ENCODE measurements at places on chromosomes 13 and 19.

GRCh38 chr13:44908712-44909111 lies 80.6 kb downstream of the NUFIP1 start:
- no peak for DNase-seq

GRCh38 chr13:54390841-54391240 lies 1362.2 kb downstream of the OLFM4 start:
- DNase-seq, result no peak

- DNase-seq, result no peak
These were observed 316.3 kb downstream of the TBC1D4 start for GRCh38 chr13:75165543-75166230.

- DNase-seq, result no peak
These were observed 702 bp upstream of the EPSTI1 start for GRCh38 chr13:42992764-42993122.

DNA sequence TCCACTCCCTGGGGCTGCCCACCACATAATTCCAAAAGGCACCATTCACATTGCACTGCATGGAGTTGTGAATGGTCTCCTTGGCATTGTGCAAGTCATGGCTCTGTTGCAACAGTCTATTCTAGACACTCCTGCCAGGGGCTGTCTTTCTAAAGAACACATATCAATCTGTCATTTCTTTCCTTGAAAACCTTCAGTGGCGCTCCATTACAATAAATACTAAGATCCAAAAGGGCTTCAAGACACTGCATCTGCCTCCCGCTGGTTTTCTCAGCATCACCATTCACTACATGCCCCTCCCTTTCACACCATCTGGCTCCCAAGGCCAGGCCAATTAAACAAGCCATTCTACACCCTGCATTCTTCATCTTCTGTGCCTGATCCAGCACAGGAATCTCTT lies 32.2 kb upstream of the TM9SF2 start:
- DNase-seq, result no peak

- DNase-seq, result no peak
These were observed 3.4 kb downstream of the MTRF1 start for GRCh38 chr13:41259875-41260501.

DNA sequence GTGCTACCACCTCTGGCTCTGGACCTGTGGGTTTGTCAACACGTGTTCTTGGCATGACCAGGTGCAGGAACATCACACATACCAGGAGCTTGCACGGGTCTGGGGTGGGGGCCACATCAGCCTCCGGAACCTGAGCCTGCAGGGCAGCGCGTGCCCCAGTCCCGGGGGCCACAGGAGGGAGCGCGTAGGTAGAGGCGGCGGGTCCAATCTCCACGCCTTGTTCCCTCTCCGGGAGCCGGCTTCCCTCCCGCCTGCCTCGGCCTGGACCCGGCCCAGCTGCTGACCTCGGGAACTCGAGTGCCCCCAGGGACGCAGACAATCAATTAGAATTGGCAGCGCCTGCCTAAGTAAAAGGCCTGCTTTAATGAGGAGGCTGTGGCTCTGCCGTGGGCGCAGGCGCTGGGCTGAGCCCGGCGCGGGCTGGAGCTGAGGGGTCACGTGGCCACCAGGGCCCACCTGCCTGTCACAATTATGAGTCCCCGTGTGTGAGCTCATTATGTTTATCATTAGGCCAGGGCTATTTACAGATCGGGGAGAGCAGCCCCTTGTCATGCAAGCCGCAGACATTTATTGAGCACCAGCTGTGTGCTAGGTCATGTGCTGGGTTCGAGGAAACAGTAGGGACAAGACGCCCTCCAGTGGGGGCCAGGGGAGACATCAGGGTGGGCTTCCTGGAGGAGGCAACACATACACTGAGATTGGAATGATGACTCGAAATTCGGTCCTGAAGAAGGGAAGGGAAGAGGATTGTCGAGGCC lies 32.2 kb upstream of the TNFAIP8L1 start:
- DNase-seq, result no peak

- no peak for DNase-seq
These were observed 59.6 kb downstream of the ARHGAP35 start for GRCh38 chr19:46920362-46920761.

DNA sequence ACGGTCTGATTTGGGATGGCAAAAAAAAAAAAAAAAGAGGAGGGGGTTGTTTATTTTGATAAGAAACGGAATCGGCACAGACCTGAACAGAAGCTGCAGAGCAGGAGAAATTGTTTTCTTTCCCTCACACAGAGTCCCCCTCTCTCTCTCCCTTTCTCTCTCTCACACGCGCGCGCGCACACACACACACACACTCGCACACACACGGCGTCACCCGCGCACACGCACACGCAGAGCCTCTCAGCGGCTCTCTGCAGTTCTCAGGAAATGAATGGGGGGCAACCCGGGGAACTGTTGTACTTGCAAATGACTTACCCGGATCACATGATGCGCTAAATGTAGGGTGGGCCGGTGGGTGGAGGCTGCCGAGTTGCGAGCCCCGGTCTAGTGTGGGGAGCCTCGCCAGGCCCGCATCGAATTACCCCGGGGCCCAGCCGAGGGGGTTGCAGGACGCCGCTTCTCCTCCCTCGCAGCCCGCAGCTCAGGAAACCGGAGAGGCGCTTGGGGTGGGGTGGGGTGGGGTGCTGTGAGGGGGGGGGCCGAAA lies 475 bp downstream of the KLF12 start:
- peak; percentile 98 for DNase-seq

DNA sequence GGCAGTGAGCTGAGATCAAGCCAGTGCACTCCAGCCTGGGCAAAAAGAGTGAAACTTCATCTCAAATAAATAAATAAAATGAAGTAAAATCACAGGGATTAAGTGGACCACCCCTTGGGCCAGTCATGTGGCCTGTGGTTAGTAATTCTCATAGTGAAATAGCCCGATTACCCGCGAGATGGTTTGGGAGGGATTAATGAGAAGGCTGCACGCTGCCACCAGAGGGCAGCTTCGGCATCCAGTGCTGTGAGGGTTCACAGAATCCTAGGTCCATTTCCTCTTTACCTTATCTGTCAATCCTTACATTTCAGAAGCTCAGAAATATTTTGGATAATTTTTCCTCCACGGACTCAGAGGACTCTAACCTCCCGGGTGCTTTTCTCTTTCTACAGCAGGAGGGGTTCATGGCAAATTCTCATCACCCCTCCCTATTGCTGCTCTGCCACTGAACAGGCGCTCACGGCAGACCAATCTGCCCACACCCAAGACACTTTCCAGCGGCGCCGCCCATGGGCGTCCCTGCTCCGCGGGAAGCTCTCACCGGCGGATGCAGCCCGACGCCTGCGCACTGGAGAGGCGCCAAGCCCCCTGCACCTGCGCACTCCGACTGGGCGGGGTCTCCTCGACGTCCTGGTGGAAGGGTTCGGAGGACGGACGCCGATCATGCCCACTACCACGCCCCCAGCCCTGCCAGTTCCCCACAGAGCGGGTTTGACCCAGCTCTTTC lies 11.0 kb downstream of the ZNF835 start:
- DNase-seq, result no peak

GRCh38 chr13:106570299-106570852 lies 2.4 kb upstream of the ARGLU1 start:
- DNase-seq, result peak; percentile 38

Data from T-helper 2 cell (primary cell).